Stimulated activated CD4-positive, alpha-beta T cell treated with anti-CD3 and anti-CD28 coated beads, Interleukin-4, amount 100 ng/mL, for 24 hours (primary cell): ENCODE measurements at places on chromosomes 2 and 18.
A peak's percentile ranks its signal among the peaks of the same experiment; 100 is the strongest.

- DNase-seq: no peak
Observed at GRCh38 chr2:20676353-20677215, 9.6 kb downstream of the GDF7 start.

DNA sequence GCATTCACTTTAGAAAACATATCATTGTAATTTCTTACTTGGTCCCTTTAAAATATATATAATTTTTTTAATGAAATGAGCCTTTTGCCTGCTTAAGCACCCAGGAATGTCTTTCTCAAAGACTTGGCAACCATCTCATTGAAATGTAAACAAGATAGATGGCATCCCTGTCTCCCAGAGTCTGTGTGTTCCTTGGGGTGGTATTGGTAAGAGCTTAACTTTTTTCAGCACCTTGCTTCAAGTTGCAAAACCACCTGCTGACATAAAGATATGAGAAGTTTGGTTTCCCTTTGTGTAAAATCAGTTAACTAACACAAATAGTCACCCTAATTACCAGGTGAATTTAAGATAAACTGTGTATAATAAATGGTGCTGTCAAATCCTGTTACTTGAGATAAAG lies 266.9 kb downstream of the DSC3 start:
- no peak for DNase-seq

- DNase-seq: peak; percentile 52
Observed at GRCh38 chr18:58303363-58303762, 259.3 kb downstream of the NEDD4L start.

- no peak for DNase-seq
Observed at GRCh38 chr2:121804997-121805765, 49.7 kb downstream of the TSN start.

GRCh38 chr2:169507698-169508097 lies 1.8 kb upstream of the KLHL41 start:
- DNase-seq: no peak

DNA sequence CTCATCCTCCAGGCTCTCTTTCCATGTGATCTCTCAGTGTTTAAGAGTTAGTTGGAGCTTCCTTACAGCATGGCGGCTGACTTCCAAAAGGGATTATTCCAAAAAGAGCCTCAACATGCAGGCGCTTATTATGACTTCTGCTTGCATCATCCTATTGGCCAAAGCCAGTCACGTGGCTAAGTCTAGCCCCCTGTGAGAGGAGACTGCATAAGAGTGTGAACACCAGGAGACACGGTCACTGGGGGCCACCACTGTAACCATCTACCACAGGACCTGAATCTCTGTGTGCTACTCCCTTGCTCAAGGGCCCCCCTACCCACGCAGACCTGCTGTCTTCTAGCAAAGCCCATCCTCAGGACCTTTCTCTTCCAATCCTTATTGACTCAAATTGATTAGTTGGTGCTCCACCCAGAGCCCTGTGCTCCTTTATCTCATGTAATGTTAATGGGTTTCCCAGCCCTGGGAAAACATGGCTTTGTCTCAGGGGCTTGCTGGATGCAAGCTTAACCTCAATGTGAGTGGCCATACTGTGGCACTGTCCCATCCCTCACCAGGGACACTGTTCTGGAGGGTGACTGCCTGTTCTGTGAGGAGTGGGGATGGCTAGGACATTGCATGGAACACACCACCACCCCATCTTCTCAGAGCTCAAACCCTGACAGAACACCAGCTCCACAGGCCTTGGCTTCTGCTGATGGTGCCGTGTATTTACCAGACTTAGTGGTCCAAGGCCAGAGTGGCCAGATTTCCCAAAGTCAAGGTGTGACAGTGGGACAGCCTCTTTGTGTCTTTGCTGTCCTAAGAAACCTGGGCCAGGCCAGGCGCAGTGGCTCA lies 4.2 kb downstream of the IL1RN start:
- DNase-seq: no peak

- DNase-seq: no peak
Observed at GRCh38 chr2:208134928-208135586, 5.4 kb upstream of the CRYGC start.

GRCh38 chr2:920999-921398 lies 29.6 kb upstream of the SNTG2 start:
- DNase-seq: no peak

DNA sequence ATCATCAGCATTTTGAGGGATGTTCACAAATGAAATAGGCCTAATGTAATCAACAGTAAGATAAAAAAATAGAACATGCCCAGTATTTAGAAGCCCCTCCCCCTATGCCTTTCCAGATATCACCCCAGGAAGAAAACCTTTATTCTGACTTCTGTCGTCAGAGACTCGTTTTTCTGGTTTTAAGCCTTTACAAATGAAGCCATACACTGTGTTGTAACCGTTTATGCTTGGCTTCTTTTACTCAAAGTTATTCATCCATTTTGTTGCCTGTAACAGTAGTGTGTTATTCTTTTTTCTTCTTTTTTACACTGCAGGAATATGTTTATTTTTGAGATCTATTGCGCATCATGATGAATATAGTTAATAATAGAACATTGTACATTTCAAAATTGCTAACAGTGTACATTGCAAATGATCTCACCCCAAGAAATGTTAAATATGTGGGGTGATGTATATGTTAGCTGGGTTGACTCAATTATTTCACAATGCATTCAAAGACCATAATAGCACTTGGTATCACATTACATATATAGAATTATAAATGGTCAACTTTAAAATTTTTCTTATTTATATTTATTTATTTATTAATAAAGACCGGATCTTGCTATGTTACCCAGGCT lies 28.1 kb upstream of the PNPT1 start:
- DNase-seq: no peak

- DNase-seq: no peak
Observed at GRCh38 chr2:208266553-208266893, 468 bp downstream of the PIKFYVE start.

- no peak for DNase-seq
Observed at GRCh38 chr2:42071791-42072190, 24.0 kb downstream of the PKDCC start.

DNA sequence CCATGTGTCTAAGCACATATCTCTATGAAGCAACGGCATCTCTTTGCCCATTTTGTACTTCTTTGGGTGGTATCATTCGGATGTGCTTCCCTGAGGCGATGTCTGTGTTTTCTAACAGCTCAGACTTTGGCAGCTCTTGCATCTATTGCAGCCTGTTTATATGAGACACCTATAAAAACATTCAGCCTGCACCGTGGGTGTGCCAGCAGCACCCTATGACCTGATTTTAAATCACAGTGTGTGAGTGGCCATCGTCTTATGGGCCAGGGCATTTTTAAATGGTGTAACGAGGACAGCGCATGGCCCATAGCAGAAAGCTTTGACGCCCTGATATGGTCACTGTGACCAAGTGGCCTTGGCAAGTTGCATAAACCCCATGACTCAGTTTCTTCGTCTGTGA lies 12.9 kb downstream of the NPAS2 start:
- DNase-seq: no peak

- DNase-seq: no peak
Observed at GRCh38 chr2:215994911-215995310, 18.4 kb downstream of the MREG start.

DNA sequence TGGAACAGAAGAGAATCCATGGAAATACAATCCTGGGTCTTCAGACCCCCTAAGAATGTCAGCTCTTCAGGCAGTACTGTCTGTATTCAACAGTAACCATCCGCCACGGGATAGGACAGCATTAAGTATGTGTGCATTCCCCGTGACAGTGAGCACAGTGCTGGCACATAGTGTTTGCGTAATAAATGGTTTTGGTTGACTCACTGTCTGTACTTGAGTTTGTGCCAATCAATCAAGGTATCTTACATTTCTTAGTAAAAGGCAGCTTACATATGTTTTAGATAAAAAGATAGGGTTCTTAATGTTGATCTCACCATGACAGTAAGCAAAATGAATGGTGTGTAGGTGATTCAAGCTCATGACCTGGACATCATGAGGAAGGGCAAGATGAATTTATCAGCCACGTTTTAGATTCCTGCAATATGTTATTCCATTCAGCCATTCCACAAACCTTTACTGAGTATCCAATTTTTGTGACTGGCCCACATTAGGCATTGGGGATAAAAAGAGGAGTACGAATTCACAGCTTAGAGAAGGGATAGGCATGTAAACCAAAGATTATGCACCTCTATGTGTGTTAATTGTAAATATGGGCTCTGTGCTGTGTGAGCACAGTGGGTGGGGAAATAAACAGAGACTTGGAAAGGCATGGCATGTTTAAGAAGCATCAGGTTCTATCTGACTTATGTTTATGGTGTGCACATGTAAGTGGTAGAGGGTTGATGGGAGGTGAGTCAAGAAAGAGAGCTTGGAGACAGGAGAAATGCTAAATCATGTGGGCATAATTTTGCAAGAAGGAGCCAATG lies 258.8 kb downstream of the SLC8A1 start:
- DNase-seq: no peak

- DNase-seq: no peak
Observed at GRCh38 chr2:140744379-140744778, 1386.4 kb downstream of the LRP1B start.

- no peak for DNase-seq
Observed at GRCh38 chr2:45345331-45346234, 265.5 kb downstream of the SRBD1 start.

DNA sequence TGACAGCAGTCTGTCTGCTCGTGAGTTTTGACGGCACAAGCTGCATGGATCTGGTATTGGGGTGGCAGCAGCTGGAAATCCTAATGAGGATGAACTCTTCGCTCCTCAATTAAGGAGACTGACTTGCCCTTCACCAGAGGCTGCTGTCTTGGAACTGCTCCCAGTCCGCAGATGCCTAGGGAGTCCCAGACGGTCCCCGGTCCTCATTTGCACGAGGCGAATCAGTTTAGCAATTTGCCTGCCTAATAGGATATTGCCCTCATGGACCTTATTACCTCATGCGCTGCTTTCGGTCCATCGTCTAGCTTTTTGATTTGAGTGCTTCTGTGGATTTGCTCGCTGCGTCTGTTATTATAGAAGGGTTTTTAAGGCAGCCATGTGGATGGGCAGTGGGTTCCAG lies 40.6 kb downstream of the ASAP2 start:
- DNase-seq: no peak

GRCh38 chr2:58959996-58960395 lies 718.9 kb upstream of the FANCL start:
- DNase-seq: no peak

DNA sequence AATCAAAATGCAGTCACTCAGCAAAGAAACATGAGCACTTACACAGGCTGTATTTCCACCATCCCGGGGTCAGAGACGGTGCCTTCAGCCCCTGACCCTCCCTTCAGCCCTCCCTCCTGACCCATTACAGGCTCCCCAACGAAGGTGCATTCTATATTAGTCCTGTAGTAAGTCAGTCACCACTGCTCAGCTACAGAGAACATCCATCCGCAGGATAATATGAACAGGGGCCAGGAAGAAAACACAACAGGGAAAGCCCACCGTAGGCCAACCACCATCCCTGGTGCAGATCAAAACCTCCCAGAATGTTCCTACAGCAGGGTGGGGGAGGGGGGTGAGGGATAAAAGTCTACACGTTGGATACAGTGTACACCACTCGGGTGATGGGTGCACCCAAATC lies 15.1 kb downstream of the PXDN start:
- no peak for DNase-seq

DNA sequence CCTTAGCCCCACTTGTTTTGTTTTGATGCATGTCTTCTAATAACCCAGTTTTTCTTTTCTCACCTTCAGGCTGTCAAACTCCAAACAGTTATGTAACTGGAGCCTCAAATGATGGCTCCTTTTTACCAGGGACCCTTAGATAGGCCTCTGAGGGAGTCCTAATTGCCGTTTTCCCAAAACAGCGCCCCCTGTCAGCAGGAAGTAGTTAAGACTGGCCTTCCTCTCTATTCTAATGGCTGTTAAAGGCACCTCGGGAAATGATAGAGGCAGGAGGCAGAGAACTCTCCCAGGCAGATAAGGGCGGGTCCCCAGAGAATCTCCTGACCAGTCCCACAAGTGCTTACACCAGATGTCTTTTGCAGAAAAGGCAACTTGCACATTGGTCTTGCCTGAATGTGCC lies 123.2 kb downstream of the KCNS3 start:
- no peak for DNase-seq

- DNase-seq: no peak
Observed at GRCh38 chr2:158575051-158575635, 118.4 kb downstream of the PKP4 start.

DNA sequence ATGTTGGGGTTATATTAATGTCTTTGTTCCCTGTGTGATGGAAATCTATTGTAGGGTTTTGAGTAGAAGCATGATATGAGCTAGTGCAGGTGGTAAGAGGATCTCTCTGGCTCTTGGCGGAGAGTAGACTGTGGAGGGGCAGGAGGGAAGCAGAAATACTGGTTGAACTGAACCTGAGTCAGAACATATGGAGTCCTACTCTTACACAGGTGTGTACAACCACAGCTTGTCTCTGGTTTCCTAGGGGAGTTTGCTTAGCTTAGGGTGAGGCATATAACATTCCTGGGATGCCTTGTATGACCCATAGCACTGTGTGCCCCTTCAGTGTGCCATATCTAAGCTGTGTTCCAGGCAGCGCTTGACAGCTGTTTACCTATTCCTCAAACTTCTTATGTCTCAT lies 97.3 kb upstream of the GCFC2 start:
- no peak for DNase-seq

DNA sequence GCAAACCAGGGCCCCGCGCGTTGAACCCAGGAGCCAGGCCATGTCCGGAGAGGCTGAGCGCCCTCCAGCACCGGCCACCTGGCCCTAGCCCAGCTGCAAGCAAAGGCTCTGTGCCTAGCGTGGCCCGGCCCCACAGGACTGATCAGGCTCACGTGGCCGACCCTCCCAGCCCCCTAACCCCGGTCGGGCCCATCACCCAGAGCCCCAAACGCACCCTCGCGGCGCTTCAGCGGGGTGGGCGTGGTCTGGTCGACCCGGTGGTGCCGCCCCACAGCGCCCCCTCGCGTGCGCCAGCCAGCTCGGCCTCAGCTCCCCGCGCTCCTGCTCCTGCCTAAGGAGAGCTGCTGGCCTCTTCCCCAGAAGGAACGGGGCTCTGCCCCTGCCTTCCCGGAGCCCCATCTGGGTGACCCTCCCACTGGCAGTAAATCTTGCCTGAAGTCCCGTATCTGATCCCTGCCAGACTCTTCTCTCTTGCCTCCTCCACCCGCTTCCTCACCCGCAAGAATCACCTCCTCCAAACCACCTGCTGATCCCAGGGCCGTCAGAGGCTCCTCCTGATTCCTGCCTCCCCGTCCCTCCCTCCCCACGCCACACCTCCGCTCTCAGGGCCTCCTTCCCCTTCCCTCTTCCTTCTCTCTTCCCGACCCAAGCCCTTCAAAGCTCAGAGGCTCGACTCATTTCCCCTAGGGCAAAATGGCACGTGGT lies 12.3 kb upstream of the TEX51 start:
- peak; percentile 25 for DNase-seq

DNA sequence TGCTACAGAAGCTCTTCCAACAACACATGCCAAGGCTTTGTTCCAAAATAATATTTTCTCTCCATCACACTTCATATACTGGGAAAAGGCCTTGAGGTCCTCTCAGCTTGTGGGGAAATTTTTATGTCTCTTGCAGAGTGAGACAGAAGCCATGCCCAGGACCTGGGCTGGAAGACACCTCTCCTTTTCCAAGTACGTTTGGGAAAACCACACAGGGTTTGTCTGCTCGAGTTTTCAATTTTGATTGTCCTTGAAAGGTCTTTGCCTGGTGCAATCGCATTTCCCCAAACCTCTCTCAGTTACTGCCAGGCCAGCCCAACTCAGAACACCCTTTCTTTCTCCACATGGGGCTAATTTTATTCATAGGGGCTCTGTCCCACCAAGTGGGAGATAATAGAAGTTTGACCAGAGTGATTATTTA lies 272.2 kb downstream of the OSR1 start:
- DNase-seq: no peak

- no peak for DNase-seq
Observed at GRCh38 chr2:152846697-152847470, 128.5 kb downstream of the ARL6IP6 start.

- no peak for DNase-seq
Observed at GRCh38 chr2:127094509-127095366, 12.2 kb downstream of the BIN1 start.
